ENCODE measurements at places on chromosomes 4 and X. TPM values are rescaled to one million over a fixed set of nuclear protein-coding genes. Genes with fewer than 3 reads are reported as not detected.

Gene SSX4
- not detected for total RNA-seq

Gene NLGN4X
- total RNA-seq: 24.0 TPM

Gene PLA2G12A
- total RNA-seq: 41.1 TPM

Gene CCDC120
- total RNA-seq: 0.43 TPM

Gene MAGEE2
- total RNA-seq: 0.54 TPM

Gene AWAT2
- total RNA-seq: not detected

Gene ESX1
- not detected for total RNA-seq

Gene USP17L30
- total RNA-seq: not detected

Gene SFRP2
- 0.21 TPM for total RNA-seq

Gene TNIP3
- not detected for total RNA-seq

Gene GLUD2
- total RNA-seq: 9.1 TPM

Gene FAM47A
- total RNA-seq: not detected

Gene HMX1
- total RNA-seq: not detected

Gene FDCSP
- total RNA-seq: not detected

Gene PRR32
- total RNA-seq: 0.34 TPM

Gene MAOB
- 0.45 TPM for total RNA-seq

Gene NDUFA1
- total RNA-seq: 156 TPM

Gene BGN
- 0.38 TPM for total RNA-seq

Gene GPR50
- total RNA-seq: not detected

Gene MAGEH1
- 126 TPM for total RNA-seq

Gene EFHC2
- not detected for total RNA-seq

Gene XK
- total RNA-seq: 3.2 TPM

Gene PAK3
- total RNA-seq: 22.8 TPM

Gene SH2D1A
- total RNA-seq: 1.8 TPM

Gene ZNF280C
- total RNA-seq: 3.1 TPM

Gene PDCL2
- total RNA-seq: 0.55 TPM

Data from motor neuron (in vitro differentiated cells).